ENCODE measurements at places on chromosomes 5 and 9. TPM values are rescaled to one million over a fixed set of nuclear protein-coding genes. Genes with fewer than 3 reads are reported as not detected.
A peak's percentile ranks its signal among the peaks of the same experiment; 100 is the strongest.

DNA sequence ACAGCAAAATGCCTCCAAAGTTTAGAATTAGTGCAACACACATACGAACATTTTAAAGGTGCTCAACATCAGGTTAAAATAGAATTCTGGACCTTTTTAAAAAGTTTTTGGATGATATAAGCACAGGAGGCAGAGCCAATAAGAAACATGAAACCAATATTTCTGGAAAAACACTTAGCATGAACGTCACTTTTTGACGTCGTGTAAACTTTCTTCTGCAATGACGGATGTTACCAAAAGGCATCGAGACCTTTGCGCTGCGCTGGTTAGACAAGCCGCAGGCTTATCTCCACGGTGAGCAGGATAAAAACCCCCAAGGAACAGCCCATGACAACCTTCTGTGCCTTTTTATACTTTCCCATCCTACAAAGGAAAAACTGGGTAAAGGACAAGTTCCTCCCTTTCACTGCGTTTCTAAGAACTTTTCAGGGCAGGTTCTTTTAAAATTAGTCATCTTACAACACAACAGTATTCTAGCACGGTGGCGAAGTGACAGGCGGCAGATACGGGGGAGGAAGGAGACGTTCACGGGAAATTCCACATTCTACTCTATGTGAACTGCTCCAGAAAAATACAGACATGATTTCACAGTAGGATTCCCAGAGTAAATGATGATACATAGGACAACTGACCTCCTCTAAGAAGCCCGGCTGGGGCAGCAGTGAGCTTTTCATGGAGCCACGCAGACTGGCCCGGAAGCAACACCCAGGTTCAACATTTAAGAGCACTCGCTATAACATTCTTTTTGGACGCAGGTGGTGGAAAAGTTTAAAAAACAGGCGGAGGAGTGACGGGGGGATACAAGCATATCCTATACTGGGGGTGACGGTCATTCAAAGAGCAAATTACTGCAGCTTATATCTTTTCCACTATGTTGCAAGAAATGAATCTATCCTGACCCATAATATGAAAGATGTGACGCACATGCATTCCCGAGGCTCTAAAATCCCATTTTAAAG is 52.4 kb downstream of the USP20 start:
- H3K4me1 ChIP-seq = peaks cover 38% of the 10 kb centered on the region
- no peak for DNase-seq
- H3K4me3 ChIP-seq = peak overlapping the region; percentile 16

DNA sequence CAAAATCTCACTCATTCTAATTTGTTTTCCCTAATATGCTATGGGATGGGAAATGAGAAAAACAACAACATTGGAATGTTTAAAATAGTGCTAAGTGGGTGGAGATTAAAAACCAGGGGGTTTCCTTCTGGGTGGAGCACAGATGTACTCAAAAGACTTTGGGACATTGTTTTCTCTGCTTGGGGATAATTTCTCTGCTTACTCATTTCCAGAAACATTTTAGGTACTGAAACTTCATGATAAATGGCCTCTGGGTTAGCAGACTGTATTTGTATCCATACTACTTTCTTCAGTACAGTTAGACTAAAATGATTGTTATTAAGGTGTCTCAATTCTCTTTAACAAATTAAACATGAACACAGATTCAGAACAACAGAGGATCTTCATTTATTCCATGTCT is 17.4 kb downstream of the ELOVL7 start:
- no peak overlapping the region for H3K4me3 ChIP-seq
- no peaks in the 10 kb centered on the region for H3K4me1 ChIP-seq
- H3K36me3 ChIP-seq = no peaks in the 10 kb centered on the region
- no peak for DNase-seq

- no peaks in the 10 kb centered on the region for H3K36me3 ChIP-seq
- no peaks in the 10 kb centered on the region for H3K27me3 ChIP-seq
- H3K4me3 ChIP-seq = no peak overlapping the region
- no peak overlapping the region for H3K27ac ChIP-seq
- no peak for DNase-seq
These were observed 429.4 kb downstream of the PIK3R1 start for GRCh38 chr5:68644971-68645370.

DNA sequence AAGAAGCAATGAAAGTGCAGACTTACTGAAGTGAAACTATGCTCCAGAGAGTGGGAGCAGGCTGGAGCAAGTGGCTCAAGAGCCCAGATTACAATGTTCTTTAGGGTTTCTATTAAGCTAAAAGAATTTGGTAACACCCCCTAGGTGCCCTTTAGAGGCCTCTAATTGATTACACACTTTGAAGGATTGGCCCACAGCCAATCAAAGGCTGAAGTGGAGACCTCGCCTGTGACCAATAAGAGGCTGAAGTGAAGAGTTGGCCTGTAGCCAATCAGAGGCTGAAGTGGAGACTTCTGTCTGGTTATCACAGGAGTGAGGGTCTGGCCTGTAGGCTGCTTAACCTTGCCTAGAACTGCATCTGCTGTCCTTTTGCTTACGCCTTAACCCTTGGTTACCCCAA is 46.7 kb upstream of the SPATA31C2 start:
- H3K27ac ChIP-seq = no peak overlapping the region
- no peaks in the 10 kb centered on the region for H3K27me3 ChIP-seq
- H3K4me1 ChIP-seq = no peaks in the 10 kb centered on the region
- no peak for DNase-seq
- H3K36me3 ChIP-seq = no peaks in the 10 kb centered on the region
- no peak overlapping the region for H3K4me3 ChIP-seq

- no peak for DNase-seq
- H3K27ac ChIP-seq = no peak overlapping the region
- H3K36me3 ChIP-seq = no peaks in the 10 kb centered on the region
- H3K4me3 ChIP-seq = no peak overlapping the region
- no peaks in the 10 kb centered on the region for H3K27me3 ChIP-seq
These were observed 52.5 kb downstream of the AOPEP start for GRCh38 chr9:94779031-94779430.

GRCh38 chr5:96066386-96066719 is 104.7 kb upstream of the ELL2 start:
- no peak overlapping the region for H3K4me3 ChIP-seq
- no peaks in the 10 kb centered on the region for H3K36me3 ChIP-seq
- H3K27ac ChIP-seq = no peak overlapping the region
- no peaks in the 10 kb centered on the region for H3K27me3 ChIP-seq
- DNase-seq = no peak

- no peaks in the 10 kb centered on the region for H3K27me3 ChIP-seq
- no peak overlapping the region for H3K4me3 ChIP-seq
- H3K36me3 ChIP-seq = no peaks in the 10 kb centered on the region
- DNase-seq = no peak
- no peak overlapping the region for H3K27ac ChIP-seq
- no peaks in the 10 kb centered on the region for H3K4me1 ChIP-seq
These were observed 547.7 kb downstream of the EFNA5 start for GRCh38 chr5:107123014-107123413.

DNA sequence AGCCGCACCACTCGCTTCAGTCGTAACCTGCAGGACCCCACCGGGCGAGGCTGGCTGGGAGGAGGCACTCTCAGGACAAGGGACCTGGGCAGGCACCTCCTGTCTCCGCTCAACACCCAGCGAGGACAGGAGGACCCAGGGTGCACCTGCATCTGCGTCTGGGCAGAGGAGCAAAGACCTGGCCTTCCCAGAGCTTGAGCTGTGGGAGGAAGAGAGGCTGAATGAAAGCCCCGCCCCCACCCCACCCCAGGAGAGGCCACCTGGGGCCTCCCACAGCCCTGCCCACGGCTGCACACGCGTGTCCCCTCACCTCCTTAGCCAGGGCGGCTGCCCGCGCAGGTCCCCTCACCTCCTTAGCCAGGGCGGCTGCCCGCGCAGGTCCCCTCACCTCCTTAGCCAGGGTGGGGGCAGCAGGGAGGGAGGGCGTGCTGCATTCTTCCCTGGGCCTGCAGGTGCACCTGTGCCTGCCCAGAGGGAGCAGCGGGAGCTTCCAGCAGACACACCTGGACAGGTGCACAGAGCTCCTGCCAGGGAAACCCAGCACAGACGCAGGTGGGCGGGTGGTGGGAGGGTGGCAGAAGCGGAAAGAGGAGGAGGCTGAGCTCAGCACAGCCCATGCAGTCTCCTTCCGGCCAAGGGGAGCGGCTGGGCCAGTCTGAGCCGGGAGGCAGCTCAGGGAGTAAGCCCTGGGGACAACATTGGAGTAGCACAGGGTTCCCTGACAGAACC is 18.5 kb upstream of the SLC12A7 start:
- H3K36me3 ChIP-seq = no peaks in the 10 kb centered on the region
- peak; percentile 78 for DNase-seq
- peak overlapping the region; percentile 17 for H3K27ac ChIP-seq
- H3K4me3 ChIP-seq = no peak overlapping the region

- no peak overlapping the region for H3K4me3 ChIP-seq
- H3K4me1 ChIP-seq = peaks cover 14% of the 10 kb centered on the region
- H3K27ac ChIP-seq = no peak overlapping the region
- no peak for DNase-seq
- no peaks in the 10 kb centered on the region for H3K27me3 ChIP-seq
These were observed 7.7 kb downstream of the ICE1 start for GRCh38 chr5:5430136-5430535.

DNA sequence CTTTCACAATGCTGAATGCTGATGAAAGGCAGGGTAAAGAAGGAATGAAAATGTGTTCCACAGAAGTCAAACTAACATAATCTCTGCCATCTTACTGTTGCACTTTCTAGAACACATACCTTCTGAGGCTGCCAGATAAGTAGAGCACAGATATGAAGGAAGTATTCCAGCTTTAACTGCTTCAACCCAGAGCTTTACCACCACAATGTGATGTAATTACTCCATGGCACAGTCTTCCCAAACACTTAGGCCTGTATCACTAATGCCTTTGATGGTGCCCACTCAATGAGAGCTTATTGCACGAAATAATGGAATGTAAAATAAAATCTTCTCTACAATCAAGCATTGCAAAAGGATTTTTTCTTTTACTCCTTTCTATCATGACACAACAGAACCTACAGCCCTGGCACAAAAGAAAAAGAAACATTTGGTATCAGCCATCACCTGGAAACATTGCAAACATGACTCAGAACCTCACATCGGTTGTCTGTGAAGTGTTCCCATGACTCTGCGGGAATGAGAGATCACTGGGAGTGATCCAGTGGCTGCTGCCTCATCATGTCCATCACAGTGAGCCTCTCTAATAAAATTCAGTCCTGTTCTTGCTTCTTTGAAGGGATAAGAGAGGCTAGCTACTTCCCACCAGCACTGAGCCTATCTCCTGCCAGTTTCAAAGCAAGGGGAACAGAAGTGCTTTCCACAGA is 385.8 kb downstream of the EFNA5 start:
- no peaks in the 10 kb centered on the region for H3K36me3 ChIP-seq
- H3K27ac ChIP-seq = no peak overlapping the region
- no peaks in the 10 kb centered on the region for H3K27me3 ChIP-seq
- no peaks in the 10 kb centered on the region for H3K4me1 ChIP-seq
- no peak for DNase-seq

DNA sequence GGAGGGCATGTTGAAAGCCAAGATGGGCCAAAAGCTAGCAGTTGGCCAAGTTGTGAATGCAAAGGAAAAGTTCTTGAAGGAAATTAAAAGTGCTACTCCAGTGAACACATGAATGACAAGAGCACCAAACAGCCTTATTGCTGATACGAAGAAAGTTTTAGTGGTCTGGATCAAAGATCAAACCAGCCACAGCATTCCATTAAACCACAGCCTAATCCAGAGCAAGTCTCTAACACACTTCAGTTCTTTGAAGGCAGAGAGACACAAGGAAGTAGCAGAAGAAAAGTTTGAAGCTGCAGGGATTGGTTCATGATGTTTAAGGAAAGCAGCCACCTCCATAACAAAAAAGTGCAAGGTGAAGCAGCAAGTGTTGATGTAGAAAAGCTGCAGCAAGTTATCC is 71.6 kb downstream of the ERCC6L2 start:
- no peaks in the 10 kb centered on the region for H3K27me3 ChIP-seq
- no peak overlapping the region for H3K27ac ChIP-seq
- peaks cover 17% of the 10 kb centered on the region for H3K36me3 ChIP-seq
- no peak overlapping the region for H3K4me3 ChIP-seq

- no peak overlapping the region for H3K4me3 ChIP-seq
- peaks cover 45% of the 10 kb centered on the region for H3K4me1 ChIP-seq
- H3K27me3 ChIP-seq = no peaks in the 10 kb centered on the region
- DNase-seq = no peak
- H3K27ac ChIP-seq = no peak overlapping the region
These were observed 46.8 kb downstream of the ITGA2 start for GRCh38 chr5:53035868-53036381.

DNA sequence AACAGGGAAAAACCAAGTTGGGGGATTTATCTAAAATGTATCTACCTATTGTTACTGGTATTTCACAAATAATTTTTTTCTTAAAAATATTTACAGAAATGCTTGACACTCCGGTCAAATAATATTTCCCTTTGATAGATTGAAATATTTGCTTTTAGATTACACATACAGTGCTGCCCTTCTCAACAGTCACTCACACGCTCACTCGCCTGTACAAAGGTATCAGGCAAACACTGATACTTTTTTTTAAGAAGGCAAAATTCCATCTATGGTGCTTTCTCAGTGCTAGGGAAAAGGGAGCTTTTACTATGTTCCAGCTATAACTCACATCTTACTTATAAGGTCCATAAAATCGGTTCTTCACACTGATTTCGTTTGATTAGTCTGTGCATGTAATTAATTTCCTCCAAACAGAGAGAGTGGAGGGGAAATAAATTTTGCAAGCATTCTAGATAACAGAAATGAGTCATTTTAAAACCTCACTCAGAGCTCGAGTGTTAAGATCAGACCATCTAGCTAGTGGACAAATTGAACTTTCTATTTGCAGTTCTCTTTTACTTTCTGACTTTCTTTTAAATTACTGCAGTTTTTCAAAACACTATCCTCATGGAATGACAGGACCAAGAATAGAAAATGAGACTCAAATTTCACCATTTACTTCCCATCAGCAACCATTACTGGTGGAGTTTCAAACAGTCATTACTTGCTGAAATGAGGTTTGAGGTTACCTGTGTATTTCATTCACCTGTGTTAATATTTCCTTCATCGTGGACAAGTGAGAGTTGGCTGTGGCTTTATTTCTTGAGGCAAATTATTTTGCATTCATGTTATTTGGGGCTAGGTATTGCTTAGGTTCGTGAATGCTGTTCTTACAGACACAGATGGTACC is 273.2 kb downstream of the RAB3C start:
- H3K4me1 ChIP-seq = no peaks in the 10 kb centered on the region
- no peak for DNase-seq
- no peaks in the 10 kb centered on the region for H3K27me3 ChIP-seq
- no peak overlapping the region for H3K27ac ChIP-seq
- H3K36me3 ChIP-seq = no peaks in the 10 kb centered on the region

GRCh38 chr5:96481867-96482266 is 48.8 kb upstream of the PCSK1 start:
- no peaks in the 10 kb centered on the region for H3K4me1 ChIP-seq
- no peak overlapping the region for H3K27ac ChIP-seq
- H3K4me3 ChIP-seq = no peak overlapping the region
- H3K27me3 ChIP-seq = no peaks in the 10 kb centered on the region

Gene TIMD4
- not detected for total RNA-seq

Gene MAMDC2
- 72.0 TPM for total RNA-seq

Gene UGT3A1
- not detected for total RNA-seq

Gene ARHGEF28
- total RNA-seq = 22.3 TPM

Gene CTNND2
- 6.9 TPM for total RNA-seq

Gene FGD3
- total RNA-seq = 21.6 TPM

Gene EPB41L4B
- 10.1 TPM for total RNA-seq

Gene TAS2R1
- total RNA-seq = not detected

Gene TRIP13
- 0.81 TPM for total RNA-seq

Gene NTNG2
- 7.6 TPM for total RNA-seq

Gene PHF24
- 0.23 TPM for total RNA-seq

Gene SLC22A5
- total RNA-seq = 10.2 TPM

Gene SLC36A3
- total RNA-seq = not detected

Gene CCL27
- total RNA-seq = not detected

Gene TEX48
- not detected for total RNA-seq

Gene GARIN3
- not detected for total RNA-seq
